ENCODE measurements at places on chromosomes 1 and 21.

DNA sequence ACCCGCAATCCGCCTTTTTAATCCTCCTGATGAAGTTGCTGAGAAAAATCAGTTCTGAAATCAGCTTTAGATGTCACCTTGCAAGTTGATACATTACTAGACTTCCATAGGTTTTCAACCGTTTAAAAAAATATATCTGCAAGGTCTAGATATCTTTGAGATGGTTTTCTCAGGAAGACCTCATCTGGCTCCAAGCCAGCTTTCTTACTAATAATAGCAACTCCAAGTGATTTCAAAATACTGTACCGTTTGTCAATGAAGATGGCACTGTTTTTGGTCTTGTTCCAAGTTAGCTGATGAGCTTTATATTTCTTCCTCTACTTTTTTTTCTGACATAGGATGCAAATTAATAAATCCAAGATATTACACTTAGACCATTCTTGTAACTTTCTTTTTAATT, 40.3 kb downstream of the LRRC8C start:
- DNase-seq = no peak

- no peak for DNase-seq
These were observed 207.0 kb downstream of the TTLL7 start for GRCh38 chr1:83791821-83792437.

DNA sequence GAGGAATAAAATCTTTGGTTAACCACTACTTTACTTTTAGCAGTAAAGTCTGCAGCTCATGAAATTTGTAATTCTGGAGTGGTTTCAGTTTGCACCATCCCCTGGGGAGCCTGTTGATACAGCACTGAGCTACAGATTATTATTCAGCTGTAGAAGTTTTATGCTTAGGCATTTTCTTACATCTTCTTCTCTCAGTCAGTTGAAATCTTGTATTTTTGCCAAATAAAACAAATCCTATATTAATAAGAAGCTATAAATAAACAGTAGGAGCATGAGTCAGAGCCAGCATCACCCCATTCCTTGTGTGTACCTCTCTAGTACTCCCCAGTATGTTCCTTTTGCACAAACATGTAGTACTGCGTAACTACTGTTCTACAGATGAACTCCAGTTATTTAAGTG, 118.9 kb downstream of the ATF6 start:
- DNase-seq = no peak

- no peak for DNase-seq
These were observed 30.1 kb upstream of the PLD5 start for GRCh38 chr1:242554577-242554976.

- DNase-seq = no peak
These were observed 12.3 kb upstream of the ZSCAN20 start for GRCh38 chr1:33460144-33460543.

DNA sequence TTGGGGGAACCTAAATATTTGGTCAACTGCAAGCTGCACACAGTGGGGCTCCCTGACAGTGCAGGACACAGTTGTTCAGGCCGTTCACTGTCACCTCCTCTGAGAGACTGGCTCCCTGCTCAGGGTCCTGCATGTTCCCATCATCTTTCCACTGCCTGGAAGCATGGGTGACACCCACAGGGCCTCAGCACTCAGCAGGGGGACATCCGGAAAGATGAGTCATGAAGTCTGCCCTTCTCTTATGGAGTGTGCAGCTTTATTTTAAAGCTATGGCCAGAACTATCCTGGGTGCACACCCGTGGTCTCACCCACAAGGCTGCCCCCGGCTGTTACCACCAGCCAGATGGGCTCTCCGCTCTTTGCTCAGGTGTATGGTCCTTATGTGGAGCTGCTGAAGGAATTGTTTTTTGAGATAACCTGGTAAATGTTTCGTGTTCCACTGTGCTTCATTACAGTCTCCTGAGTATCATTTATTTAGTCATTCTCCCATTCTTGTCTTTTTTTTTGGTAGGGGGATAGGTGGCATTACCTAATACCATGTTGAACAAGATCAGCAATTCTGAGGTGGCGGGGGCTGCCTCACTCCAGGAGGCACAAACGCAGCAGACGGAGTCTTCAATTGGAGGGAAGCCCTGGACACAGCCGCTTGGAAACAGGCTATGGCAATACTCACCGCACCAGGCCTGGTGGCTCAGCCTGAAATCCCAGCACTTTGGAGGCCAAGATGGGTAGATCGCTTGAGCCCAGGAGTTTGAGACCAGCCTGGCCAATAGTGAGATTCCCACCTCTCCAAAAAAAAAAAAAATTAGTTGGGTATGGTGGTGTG, 14.3 kb downstream of the TRIM11 start:
- peak; percentile 56 for DNase-seq
